NK-92 treated with Interleukin-12 subunit alpha and Interleukin-12 subunit beta, amount 100 ng/mL, for 24 hours (cell line): ENCODE measurements at places on chromosomes 2 and 18.

- DNase-seq: no peak
Measured at GRCh38 chr2:186641807-186642321, 52.0 kb upstream of the FAM171B start.

GRCh38 chr2:219059725-219060682 is 717 bp downstream of the IHH start:
- DNase-seq: no peak

DNA sequence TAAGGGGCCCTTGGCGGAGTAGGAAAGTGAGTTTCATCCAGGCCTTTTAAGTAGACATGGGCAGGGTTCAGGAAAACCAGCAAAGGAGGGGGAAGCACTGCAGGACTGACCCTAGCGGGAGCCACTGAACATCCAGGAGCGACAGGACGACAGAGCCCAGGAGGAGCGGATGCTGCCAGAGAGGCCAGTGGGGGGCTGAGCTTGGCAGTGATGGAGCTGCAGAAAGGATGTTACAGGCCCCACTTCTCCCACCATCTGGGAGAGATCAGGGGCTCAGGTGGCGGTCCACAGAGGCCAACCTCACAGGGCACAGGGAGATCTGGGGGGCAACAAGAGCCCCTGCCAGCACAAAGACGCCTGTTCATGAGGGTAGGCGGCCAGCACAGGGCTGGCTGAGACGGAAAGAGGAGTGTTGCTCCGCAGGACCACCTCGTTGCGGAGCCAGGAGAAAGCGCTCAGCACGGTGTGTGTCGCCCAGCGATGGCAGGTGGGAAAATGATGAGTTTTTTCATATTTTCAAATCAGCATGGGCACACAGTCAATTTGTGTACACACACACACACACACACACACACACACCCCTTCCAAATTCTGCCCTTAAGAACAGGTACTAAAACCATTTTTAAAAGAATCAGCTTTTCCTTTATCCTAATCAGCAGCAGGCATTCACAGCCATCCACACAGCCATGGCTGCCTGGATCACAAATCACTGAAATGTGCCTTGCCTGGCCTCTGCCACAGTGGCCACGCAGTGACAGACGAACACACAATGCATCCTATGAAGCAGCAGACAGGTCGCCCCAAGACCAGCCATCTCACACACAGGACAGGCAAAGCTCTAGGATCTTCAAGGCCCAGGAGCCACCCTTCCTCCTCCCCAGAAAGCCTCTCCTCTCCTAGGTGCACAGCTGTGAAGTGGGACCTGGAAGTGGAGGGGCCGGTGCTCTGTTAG is 63.2 kb downstream of the NDUFA10 start:
- DNase-seq: no peak

- no peak for DNase-seq
Measured at GRCh38 chr2:232026910-232027309, 65.4 kb downstream of the DIS3L2 start.
